Cortex of kidney (tissue), 1 donor: ENCODE measurements at places on chromosomes 4 and X.

GRCh38 chr4:137641544-137641943 lies 109.2 kb upstream of the PCDH18 start:
- DNase-seq: no peak

GRCh38 chr4:38317041-38317674 lies 346.8 kb upstream of the KLF3 start:
- no peak for DNase-seq

- DNase-seq: no peak
These were observed 7.3 kb upstream of the GUCY2F start for GRCh38 chrX:109489174-109489573.

DNA sequence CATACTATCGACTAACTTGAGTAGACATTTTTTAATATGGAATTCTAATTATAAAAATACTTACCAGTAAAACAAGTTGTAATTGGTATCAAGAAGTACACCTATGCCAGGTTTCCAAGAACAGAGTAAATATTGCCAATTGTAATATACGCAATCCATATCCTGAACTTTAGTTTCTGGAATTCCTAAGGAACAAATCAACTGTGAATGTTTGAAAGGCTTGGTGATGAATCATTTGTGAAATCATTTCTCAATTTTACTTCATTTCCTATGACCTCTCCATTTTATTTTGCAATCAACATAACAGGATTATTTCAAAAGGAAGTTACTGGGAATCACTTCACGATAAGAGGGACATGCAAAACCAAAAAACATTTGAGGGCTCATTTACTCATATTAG lies 3.7 kb downstream of the IL13RA2 start:
- DNase-seq: no peak

- no peak for DNase-seq
These were observed 87.1 kb upstream of the PRPS1 start for GRCh38 chrX:107541244-107541643.

DNA sequence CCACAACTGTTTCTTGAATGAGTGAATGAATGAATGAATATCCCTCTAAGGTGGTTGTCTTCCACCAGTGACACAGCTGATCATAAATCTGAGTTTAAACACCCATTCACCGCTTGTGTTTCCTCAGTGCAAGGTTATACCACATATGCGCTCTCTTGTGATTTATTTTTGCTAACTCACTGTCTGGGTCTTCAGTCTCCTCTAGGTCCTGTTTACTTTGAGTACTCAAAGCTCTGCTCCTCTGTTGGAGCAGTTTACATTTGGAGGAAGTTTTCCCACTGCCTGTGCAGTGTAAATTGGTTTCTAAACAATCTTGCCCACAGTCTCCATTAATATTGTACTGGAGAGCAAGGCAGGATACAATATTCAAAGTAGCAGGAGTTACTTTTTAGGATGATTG lies 212.6 kb upstream of the JADE1 start:
- no peak for DNase-seq
